ENCODE measurements at places on chromosomes 1 and 21.

DNA sequence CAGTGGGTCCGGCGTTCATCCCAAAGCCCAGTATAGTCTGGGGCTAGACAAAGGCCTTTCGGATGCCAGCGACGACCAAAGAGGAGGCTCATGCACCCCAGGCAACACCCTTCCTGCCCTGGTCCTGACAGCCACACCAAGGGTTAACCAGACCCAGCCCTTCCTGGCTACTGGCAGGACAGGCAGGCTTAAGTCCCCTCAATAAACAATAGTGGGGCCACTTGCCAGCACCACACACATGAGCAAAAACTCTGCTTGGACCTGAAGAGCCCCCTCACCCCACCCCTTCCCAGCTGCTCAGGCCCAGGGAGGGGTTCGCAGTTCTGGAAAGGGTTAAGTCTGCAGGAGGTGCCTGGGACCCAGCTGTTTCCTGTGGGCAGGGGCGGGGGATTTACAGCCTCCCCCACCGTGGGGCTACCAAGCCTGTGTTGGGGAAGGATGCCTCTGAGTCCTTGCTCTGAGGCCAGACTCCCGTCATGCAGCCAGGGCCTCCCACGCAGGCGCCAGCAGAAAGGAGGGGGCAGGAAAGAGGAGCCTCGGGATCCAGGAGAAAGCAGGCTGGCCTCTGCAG lies 18.2 kb downstream of the PHLDA3 start:
- DNase-seq = peak; percentile 95

GRCh38 chr21:39523399-39523798 lies 71.6 kb downstream of the SH3BGR start:
- DNase-seq = peak; percentile 7

DNA sequence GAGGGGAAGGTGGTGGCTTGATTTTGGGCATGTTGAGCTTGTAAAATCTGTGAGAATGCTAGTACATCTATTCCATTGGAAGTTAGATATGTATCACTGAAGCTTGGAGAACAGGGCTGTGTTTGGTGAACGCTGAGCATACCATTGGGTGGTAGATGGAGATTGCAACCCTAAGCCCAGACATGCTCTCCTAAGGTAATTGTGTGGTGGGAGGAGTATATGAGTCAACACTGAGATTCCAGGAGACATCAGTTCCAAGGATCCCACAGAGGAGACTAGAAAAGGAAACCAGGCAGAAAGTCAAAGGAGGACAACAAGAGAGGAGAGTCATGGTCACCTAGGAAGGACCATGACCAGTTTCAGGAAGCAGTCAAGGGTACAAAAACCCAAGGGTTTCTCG lies 60.4 kb downstream of the KIF21B start:
- DNase-seq = no peak

DNA sequence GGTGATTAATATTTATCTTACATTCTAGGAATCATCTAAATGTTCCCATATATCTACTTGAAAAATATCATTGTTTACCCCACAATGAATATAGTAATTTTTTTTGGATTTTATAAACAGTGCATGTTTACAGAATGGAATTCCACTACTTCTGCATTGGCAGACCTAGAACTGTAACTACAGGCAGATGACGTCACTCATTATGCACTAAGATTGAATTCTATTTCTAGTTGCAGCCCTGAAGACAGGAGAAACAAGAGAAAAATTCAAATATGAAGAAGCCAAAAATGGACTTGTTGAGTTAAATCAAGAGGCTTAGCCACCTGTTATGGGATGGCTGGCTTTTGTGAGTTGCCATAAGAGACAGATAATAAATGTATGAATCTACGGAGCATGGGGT lies 364.7 kb downstream of the PCP4 start:
- no peak for DNase-seq

DNA sequence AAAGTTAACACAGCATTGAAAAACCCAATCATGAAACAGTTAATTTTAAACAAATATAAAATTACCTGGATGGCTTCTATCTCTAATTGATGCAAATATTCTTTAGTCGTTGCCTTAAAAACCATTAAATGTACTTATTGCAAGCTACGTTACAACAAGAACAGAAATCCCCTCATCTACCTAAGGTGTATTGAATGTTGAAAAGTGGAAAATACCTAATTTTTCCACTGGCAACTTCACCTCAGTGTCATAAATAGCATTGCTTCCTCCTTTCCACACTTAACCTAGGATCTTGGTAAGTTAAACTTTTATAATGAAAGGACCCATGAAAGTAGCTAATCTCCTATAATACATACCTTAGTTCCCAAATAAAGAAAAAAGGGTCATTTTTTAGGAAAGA lies 5.4 kb downstream of the GADD45A start:
- DNase-seq = no peak

DNA sequence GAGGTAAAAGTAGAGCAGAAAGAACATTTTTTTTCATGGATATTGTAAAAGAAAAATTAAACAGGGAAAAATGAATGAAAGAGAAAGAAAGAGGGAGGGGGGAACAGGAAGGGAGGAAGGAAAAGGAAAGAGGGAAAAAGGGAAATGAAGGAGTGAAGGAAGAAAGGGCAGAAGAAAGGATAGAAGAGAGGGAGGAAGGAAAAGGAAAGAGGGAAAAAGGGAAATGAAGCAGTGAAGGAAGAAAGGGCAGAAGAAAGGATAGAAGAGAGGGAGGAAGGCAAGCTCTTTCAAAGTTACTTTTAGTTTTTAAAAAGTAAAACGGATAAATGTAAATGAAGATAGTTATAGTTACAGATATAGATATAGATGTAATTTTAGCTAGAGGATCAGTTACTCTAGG lies 1676.7 kb downstream of the MRPL39 start:
- DNase-seq = no peak

DNA sequence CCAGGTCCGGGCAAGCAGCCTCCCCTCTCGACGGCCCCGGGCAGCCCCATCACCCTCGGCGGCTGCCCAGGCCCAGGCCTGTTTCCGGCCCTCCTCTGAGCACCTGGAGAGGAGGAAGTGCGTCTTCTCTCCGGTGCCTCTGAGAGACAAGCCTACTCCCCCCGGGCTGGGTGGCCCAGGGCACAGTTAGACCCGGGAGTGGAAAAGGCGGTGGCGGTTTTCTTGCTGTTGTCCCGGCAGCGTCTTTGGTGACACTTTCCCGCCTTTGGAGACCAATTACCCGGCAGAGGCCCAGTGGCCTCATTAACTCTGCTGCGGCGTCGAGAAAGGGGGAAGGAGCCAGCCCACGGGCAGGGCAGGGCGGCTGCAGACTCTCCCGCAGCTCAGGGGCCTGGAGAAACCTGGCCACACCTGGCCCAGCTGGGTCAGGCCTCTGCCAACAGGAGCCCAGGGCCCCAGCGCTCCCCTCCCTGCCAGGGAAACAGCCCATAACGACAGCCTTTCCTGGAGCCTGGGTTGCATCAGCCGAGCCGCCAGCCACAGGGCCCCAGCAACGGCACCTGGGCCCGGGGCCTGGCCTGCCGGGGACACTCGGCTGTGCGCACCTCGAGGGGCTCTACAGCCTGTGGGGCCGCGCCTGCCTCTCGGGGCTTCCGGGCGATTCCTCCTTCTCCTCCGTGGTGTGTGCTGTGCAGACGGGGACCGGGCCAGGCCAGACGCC lies 28.4 kb upstream of the C1orf159 start:
- DNase-seq = no peak

- DNase-seq = no peak
These were observed 16.9 kb upstream of the GRHL3 start for GRCh38 chr1:24302209-24302611.

- no peak for DNase-seq
These were observed 2.2 kb downstream of the IKBKE start for GRCh38 chr1:206472454-206472853.

GRCh38 chr21:42258150-42258884 lies 39.4 kb downstream of the ABCG1 start:
- peak; percentile 78 for DNase-seq

All from cardiac muscle cell (in vitro differentiated cells and primary cell).